ENCODE measurements at places on chromosomes 11 and 22. TPM values are rescaled to one million over a fixed set of nuclear protein-coding genes. Genes with fewer than 3 reads are reported as not detected.
A peak's percentile ranks its signal among the peaks of the same experiment; 100 is the strongest.

- no peak overlapping the region for H3K27ac ChIP-seq
- H3K36me3 ChIP-seq, result no peaks in the 10 kb centered on the region
- no peaks in the 10 kb centered on the region for H3K27me3 ChIP-seq
- no peak overlapping the region for H3K4me3 ChIP-seq
- no peak for DNase-seq
These were observed 1.8 kb downstream of the APOA4 start for GRCh38 chr11:116821050-116821918.

GRCh38 chr11:114182471-114183043, 113.6 kb upstream of the NNMT start:
- H3K4me1 ChIP-seq, result peaks cover 89% of the 10 kb centered on the region
- H3K27me3 ChIP-seq, result no peaks in the 10 kb centered on the region
- no peak overlapping the region for H3K4me3 ChIP-seq
- peak overlapping the region; percentile 99 for H3K27ac ChIP-seq
- DNase-seq, result no peak
- no peaks in the 10 kb centered on the region for H3K36me3 ChIP-seq

DNA sequence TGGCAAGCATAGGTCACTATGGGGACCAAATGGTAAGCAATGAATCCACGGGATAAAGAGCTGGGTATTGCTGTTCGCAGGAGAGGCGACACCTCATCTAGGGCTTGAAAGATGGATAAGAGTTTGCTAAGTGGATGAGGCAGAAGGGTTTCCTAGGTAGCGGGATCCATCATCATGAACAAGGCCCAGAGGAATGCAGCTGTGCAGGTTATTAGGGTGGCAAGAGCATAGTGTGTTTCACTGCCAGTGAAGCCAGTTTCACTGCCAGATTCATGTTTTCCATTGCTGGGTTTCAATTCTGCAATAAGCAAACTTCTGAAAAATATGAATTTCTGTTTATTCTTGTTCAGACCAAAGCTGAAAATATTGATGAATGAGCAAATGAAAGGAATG, 27.2 kb downstream of the WEE1 start:
- H3K27ac ChIP-seq, result peak overlapping the region; percentile 71
- peaks cover 8% of the 10 kb centered on the region for H3K4me1 ChIP-seq
- no peaks in the 10 kb centered on the region for H3K36me3 ChIP-seq
- H3K27me3 ChIP-seq, result no peaks in the 10 kb centered on the region
- DNase-seq, result no peak
- H3K4me3 ChIP-seq, result no peak overlapping the region

GLYAT gene
- total RNA-seq, result not detected

CST6 gene
- 14.9 TPM for total RNA-seq

GRCh38 chr11:60852117-60852981, 3.4 kb downstream of the PTGDR2 start:
- H3K4me3 ChIP-seq, result no peak overlapping the region
- no peaks in the 10 kb centered on the region for H3K4me1 ChIP-seq
- no peak for DNase-seq
- no peak overlapping the region for H3K27ac ChIP-seq
- H3K27me3 ChIP-seq, result no peaks in the 10 kb centered on the region

DNA sequence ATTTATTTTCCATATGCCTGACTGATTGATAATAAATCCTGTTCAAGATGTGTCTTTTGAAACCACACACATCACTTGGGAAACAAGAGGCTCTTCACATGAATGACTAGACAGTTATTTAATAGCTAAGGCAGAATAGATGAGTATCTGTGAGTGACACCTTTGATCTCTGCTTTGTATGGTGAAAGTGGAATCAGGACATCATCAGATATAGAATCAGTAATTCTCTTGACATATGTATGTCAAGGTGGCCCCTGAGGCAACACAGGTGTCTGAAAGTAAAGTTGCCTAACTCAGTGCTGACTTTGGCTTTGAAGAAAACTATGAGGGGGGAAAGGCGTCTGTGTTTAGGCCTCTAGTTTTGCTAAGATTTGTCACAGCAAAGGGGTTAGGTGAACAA, 11.5 kb upstream of the CASP4 start:
- H3K36me3 ChIP-seq, result no peaks in the 10 kb centered on the region
- no peak for DNase-seq
- H3K4me1 ChIP-seq, result no peaks in the 10 kb centered on the region
- H3K27me3 ChIP-seq, result no peaks in the 10 kb centered on the region
- H3K27ac ChIP-seq, result no peak overlapping the region

MS4A15 gene
- total RNA-seq, result not detected

DNA sequence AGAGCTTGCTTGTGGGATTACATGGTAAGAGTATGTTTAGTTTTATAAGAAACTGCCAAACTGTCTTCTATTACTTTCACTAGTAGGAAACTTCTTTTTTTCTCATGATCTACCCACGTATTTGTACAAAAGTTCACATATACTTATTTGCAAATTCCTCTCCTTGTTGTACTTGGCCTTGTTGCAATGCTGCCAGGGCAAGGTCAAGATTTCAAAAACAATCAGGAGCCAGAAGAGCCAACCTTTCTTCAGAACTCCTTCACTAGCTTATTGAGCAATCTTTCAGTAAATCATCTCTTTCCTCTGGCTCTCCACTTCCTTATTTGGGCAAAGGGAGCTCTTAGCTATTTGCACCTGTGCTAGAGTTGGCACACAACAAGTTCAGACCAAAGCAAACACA, 9.7 kb downstream of the SRSF8 start:
- H3K4me1 ChIP-seq, result peaks cover 17% of the 10 kb centered on the region
- no peaks in the 10 kb centered on the region for H3K27me3 ChIP-seq

FGF19 gene
- total RNA-seq, result not detected

GRCh38 chr11:45929486-45930030, 7.1 kb downstream of the LARGE2 start:
- H3K36me3 ChIP-seq, result peaks cover 9% of the 10 kb centered on the region
- H3K27ac ChIP-seq, result peak overlapping the region; percentile 79
- peaks cover 77% of the 10 kb centered on the region for H3K4me1 ChIP-seq
- no peaks in the 10 kb centered on the region for H3K27me3 ChIP-seq

ACRV1 gene
- not detected for total RNA-seq

- H3K4me1 ChIP-seq, result peaks cover 34% of the 10 kb centered on the region
- no peak overlapping the region for H3K4me3 ChIP-seq
- DNase-seq, result no peak
- H3K27me3 ChIP-seq, result no peaks in the 10 kb centered on the region
- no peak overlapping the region for H3K27ac ChIP-seq
These were observed 4.4 kb upstream of the SIPA1 start for GRCh38 chr11:65633390-65634108.

- H3K36me3 ChIP-seq, result no peaks in the 10 kb centered on the region
- H3K4me3 ChIP-seq, result no peak overlapping the region
- peak overlapping the region; percentile 73 for H3K27ac ChIP-seq
- no peaks in the 10 kb centered on the region for H3K27me3 ChIP-seq
- no peak for DNase-seq
- peaks cover 88% of the 10 kb centered on the region for H3K4me1 ChIP-seq
These were observed 34.0 kb downstream of the FLI1 start for GRCh38 chr11:128727796-128728431.

GRCh38 chr11:94308024-94308423, 3.6 kb downstream of the IZUMO1R start:
- no peaks in the 10 kb centered on the region for H3K27me3 ChIP-seq
- no peaks in the 10 kb centered on the region for H3K4me1 ChIP-seq
- DNase-seq, result no peak
- no peak overlapping the region for H3K27ac ChIP-seq
- H3K4me3 ChIP-seq, result no peak overlapping the region

- H3K4me1 ChIP-seq, result no peaks in the 10 kb centered on the region
- no peak overlapping the region for H3K4me3 ChIP-seq
- DNase-seq, result no peak
- H3K27ac ChIP-seq, result no peak overlapping the region
These were observed 498.0 kb downstream of the BRD1 start for GRCh38 chr22:49329636-49330035.

CARD18 gene
- 1.2 TPM for total RNA-seq

DNA sequence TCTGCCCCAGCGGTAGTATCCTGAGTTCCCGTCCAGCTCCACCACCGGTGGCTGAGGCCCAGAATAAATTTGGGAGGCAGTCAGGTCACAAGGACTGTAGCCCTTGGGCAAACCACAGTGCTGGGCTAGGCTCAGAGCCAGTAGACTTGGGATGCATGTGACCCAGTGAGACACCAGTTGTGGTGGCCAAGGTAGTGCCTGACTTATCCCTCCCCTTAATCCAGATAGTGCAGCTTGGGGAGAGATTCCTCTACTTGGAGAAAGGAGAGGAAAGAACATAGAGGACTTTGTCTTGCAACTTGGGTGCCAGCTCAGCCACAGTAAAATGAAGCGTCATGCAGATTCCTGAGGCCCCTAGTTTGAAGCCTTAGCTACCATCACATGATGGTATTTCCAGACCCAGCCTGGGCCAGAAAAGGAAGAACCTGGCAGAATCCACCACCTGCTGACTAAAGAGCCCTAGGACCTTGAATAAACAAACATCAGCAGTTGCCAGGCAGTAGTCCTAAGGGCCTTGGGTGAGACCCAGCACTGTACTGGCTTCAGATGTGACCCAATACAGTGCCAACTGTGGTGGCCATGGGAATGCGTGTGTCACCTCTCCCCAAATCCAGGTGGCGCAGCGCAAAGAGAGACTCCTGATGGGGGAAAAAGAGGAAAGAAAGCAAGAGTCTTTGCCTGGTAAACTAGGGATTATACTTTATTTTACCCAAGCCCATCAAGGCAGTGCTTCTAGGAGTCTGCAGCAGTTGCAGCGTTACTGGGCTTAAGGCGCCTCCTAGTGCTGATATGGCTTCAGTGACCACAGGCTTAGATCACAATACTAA, 17.0 kb upstream of the DDX10 start:
- no peak for DNase-seq
- H3K27ac ChIP-seq, result no peak overlapping the region
- H3K4me1 ChIP-seq, result peaks cover 12% of the 10 kb centered on the region
- no peaks in the 10 kb centered on the region for H3K36me3 ChIP-seq

RAG1 gene
- 0.19 TPM for total RNA-seq

DNA sequence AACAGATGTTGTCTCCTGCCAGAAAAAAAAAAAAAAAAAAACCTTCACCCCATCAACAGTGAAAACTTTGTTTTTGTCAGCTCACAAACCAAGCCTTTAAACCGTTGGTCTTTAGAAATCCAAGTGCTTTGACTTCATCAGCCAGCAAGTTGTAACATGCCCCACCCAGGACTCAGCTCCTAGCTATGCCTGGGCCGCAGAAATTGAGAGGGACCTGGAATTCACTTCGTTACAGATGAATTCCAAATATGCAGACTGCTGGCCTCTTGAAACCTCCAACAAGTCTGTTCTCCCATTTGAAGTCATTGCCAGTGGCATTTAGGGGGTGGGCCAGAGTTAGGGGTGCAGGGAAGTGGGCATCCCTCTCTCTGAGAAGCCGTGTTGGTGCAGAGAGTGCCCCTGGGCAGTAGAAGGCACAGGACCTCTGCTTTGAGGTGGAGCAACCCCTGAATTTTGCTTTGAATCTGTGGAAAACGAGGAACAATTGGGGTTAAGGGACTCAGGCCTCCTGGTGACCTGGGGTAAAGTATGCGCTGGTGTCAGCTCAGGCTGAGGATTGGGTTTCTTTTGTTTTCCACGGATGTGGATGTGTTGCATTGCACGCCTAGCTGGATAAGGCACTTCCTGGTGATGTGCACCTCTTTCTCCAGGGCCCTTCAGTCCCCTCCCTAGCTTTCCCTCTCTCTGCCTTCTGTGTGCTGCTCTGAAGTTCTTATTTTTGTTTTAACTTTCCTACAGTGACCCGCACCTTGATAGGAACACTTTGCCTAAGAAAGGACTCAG, 109.5 kb downstream of the DBX1 start:
- H3K27ac ChIP-seq, result peak overlapping the region; percentile 65
- peaks cover 4% of the 10 kb centered on the region for H3K36me3 ChIP-seq
- no peak for DNase-seq
- H3K4me3 ChIP-seq, result no peak overlapping the region
- H3K4me1 ChIP-seq, result peaks cover 15% of the 10 kb centered on the region

SLC22A6 gene
- not detected for total RNA-seq

DNA sequence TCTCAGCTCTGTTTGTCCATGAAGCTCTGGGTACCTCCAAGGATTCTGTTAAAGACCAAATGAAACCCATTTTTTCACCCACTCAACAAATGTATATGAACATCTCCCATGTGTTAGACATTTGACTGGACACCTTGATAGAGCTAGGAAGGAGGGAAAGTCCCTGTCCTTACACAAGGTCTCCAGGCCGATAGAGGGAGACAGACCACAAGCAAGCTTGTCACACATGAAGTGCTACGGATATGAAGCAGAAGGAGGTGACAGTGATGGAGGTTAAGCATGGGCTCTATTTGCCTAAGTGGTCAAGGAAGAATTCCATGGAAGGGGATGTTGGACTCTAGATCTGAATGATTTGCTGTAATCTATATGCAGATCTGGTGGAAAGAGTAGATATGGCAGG, 138.5 kb downstream of the MYO18B start:
- no peaks in the 10 kb centered on the region for H3K4me1 ChIP-seq
- H3K27me3 ChIP-seq, result no peaks in the 10 kb centered on the region
- H3K4me3 ChIP-seq, result no peak overlapping the region
- no peak for DNase-seq
- no peaks in the 10 kb centered on the region for H3K36me3 ChIP-seq

DNA sequence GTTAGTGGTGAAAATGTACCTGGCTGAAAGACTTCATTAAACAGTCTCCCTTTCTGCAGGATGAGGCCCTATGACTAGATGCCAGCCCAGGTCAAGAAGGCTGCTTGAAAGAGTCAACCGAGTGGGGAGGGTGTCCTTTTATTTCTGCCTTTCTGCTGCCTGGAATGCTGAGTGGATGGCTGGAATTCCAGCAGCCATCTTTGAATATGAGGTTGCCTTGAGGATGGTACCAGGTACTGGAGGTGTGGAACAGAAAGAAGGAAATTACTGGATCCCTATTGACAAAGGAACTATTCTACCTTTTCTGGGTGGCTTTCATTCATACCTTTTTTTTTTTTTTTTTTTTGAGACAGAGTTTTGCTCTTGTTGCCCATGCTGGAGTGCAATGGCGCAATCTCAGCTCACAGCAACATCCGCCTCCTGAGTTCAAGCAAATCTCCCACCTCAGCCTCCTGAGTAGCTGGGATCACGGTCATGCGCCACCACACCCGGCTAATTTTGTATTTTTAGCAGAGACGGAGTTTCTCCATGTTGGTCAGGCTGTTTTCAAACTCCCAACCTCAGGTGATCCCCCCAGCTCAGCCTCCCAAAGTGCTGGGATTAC, 107.3 kb downstream of the RPS6KA4 start:
- H3K27me3 ChIP-seq, result no peaks in the 10 kb centered on the region
- no peak overlapping the region for H3K4me3 ChIP-seq
- H3K4me1 ChIP-seq, result no peaks in the 10 kb centered on the region
- DNase-seq, result no peak
- H3K27ac ChIP-seq, result no peak overlapping the region

GRCh38 chr11:112881461-112881860, 79.8 kb upstream of the NCAM1 start:
- H3K4me1 ChIP-seq, result no peaks in the 10 kb centered on the region
- H3K36me3 ChIP-seq, result no peaks in the 10 kb centered on the region
- H3K27ac ChIP-seq, result no peak overlapping the region
- H3K27me3 ChIP-seq, result no peaks in the 10 kb centered on the region
- peak; percentile 2 for DNase-seq

DNA sequence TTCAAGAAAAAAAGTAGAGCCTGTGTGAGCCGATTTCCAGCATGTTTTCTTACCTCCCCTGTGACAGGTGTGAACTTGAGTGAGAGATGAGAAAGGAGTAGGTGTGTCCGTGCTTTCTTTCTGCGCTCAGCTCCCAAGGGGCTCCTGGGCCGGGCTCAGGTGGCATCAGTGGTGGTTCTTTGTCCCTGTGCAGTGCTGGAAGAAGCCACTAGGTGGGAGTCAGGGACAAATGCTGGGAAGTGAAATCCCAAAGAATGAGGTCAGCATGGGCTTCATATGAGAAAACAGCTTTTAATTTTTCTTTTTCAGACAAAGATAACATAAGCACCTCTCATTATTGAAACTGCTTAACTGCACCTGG, 57.8 kb downstream of the PPFIBP2 start:
- no peaks in the 10 kb centered on the region for H3K36me3 ChIP-seq
- peaks cover 6% of the 10 kb centered on the region for H3K27me3 ChIP-seq
- H3K4me1 ChIP-seq, result peaks cover 74% of the 10 kb centered on the region
- H3K4me3 ChIP-seq, result no peak overlapping the region
- DNase-seq, result no peak

RIBC2 gene
- total RNA-seq, result 0.19 TPM
